Activated CD4-positive, CD25-positive, alpha-beta regulatory T cell treated with anti-CD3 and anti-CD28 coated beads, Interleukin-2, amount 50 U/mL, for 16 hours (primary cell): ENCODE measurements at places on chromosomes 2 and 18.

DNA sequence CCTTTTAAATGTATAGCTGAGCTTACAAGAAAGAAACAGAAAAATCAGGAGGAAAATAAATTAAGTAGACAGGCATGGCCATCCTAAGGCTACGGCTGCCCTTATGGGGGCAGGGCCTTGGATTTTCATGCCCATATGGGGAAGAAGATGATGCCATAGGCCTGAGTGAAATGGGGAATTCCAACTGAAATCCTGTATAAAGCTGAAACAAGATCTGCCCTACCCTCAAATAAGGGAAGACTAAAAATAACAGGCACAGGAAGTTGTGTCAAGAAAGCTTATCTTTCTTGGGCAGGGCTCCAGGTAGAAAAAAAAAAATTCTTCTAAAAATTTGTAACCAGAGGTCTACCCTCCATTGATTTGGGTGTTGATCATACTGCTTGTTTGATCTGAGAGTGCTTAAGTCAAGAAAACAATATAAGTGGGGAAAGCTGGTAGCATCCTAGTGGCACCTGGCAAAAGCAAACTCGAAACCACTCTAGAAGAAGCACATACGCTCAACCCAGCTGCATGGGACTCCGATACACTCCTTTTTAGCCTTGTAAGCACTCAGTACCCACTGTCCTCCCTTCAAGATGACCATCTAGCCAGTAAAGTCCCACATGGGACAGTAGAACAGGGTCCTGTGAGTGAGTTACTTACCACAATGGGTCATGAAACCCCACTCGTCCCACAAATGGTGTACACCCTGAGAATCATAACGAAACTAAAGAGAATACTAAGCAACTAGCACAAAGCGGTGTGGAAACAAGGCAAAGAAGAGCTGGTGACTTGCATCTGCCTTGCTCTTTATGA lies 22.3 kb downstream of the DNAH7 start:
- no peak for DNase-seq

GRCh38 chr2:231293163-231293562 lies 94.7 kb downstream of the ARMC9 start:
- no peak for DNase-seq

- no peak for DNase-seq
Observed at GRCh38 chr2:74390606-74391005, 10.5 kb upstream of the DCTN1 start.

GRCh38 chr2:238203973-238204683 lies 633 bp upstream of the ILKAP start:
- DNase-seq, result no peak

DNA sequence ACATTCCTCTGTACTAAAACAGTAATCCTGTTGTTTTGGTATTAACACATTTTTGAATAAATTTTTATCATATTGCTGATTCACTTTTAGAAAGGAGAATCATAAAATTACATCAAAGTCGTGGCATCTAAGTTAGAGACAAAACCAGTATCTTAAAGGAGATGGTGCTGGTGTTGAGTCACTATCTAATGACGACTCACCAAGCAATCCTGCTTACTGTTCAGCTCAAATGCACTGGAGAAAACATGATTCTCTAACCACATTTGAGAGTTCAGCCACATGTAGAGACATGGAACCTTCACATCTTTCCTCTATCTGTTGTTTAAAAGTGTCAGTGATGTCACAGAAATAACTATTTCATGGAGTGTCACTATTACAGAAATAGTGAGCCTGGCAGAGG lies 473.8 kb downstream of the TGIF1 start:
- DNase-seq, result no peak

DNA sequence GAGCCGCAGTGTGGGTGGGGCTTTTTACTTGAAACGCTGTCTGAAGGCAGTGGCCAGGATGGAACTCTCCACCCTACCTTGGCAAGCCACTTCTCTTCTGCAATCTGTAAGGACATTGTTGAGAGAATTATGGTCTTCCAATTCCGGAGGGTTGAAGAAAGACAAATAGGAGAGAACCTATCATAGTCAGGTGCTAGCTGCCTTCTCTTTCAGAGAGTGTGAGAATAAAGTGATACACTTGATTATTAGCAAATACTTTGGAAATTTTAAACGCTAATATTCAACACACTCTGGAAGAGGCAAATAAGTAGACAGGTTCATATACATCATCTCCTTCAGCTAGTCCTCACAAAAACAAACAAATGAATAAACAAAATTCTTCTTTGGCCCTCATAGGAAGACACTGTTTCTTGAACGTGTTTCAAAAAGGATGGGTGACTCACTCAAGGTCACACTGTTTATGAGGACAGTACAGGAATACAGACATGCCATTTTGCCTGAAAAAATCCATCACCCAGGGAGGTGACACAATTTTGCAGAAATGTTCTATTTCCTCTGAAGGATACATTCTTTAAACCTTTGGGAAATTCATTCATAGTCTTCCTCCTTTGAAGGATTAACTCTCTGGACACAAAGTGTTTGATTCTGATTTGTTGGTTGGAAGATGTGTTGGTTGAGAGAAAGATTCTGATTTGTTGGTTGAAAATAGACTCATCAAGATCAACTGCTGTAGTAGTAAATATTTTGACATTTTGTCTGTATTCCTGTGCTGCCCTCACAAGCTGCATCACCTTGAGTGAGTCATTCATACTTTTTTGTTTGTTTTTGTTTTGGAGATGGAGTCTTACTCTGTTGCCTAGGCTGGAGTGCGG lies 2.2 kb upstream of the IL1RN start:
- DNase-seq, result no peak
